Type B pancreatic cell (in vitro differentiated cells): ENCODE measurements at places on chromosomes 6 and 20.

GRCh38 chr6:69784595-69785377 lies 12.0 kb downstream of the LMBRD1 start:
- no peak overlapping the region for H3K4me3 ChIP-seq
- DNase-seq = no peak
- no peaks in the 10 kb centered on the region for H3K27me3 ChIP-seq
- peaks cover 6% of the 10 kb centered on the region for H3K4me1 ChIP-seq

DNA sequence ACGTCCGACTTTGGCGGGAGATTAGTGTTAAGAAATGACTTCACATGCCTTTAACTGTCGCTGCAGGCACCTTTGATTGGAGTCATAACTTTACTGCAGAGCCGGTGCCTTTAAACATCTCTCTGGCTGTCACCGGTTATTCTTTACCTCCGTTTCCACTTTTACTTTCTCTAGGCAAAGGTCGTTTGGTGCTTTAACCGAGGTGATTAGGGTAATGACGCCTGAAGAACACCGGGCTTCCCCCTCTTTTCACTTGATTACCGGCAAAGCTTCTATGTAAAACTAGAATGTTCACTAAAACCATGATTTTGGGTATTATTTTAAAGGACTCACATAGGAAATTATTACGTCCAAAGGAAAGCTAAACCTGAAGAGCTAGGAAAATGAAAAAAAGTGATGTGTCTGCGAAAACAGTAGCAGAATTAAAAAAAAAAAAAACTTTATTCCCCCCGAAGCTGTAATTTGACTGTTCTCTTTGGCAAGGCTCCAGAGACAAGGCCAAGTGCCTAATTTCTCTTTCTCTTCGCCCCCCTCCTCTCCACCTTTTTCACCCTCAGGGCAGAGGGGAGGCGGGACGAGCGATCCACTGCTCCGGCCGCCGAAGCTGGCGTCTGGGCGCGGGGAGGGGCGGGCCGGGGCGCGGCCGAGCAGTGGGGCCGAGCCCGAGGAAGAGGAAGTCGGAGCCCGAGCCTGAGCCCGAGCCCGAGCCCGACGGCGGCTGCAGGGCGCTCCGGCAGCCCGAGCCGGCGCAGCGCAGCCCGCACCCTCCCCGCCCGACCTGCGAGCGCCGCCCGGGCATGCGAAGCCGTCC lies at the start of gene PLEKHG1:
TSS of gene PLEKHG1 (plus strand) at position 687 of the 811 bp plus-strand sequence. CDS start 133,797 bp downstream, outside the sequence.
- peaks cover 46% of the 10 kb centered on the region for H3K4me1 ChIP-seq
- H3K27ac ChIP-seq = peak within 1 kb of the TSS; percentile 87
- DNase-seq = peak; percentile 84

DNA sequence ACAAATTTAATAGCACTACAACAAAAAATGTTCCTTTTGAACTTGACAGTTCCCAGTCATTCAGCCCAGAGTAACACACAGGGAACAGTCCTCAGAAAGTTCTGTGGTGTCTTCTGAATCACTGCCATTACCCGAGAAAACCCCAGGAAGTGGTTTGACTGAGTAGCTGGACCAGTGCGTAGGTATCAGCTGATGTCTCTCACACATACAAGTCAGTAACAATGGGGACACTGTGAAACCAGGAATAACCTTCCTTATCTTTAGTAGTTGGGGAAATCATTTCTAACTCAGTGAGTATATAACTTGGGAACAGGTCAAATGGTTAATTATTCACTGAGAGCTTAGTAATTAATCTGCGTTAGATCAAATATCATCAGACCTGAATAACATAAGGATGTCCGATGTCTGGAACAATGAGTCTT lies 73.1 kb downstream of the HIVEP2 start:
- no peak overlapping the region for H3K4me3 ChIP-seq
- peak overlapping the region; percentile 7 for H3K27ac ChIP-seq
- H3K27me3 ChIP-seq = no peaks in the 10 kb centered on the region
- no peaks in the 10 kb centered on the region for H3K36me3 ChIP-seq
- H3K4me1 ChIP-seq = peaks cover 13% of the 10 kb centered on the region
- DNase-seq = no peak

DNA sequence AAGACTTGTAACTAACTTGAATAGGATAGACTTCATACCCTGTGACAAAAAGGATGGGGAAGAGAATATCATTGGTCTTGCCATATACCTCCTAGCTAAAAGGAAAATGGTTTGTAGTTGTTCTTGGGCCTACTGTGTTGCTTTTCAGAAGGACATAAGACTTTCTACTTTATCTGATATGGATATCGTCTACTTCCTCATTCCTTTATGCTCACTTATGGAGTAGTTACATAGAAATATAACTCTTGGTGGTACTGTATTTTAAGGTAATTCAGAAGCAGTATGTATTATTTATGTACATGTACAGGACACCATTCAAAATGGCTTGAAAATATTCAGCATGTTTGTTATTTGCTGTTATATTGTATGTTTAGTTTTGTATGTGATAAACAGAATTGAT lies 8.0 kb downstream of the FAM217B start:
- peak overlapping the region; percentile 50 for H3K27ac ChIP-seq
- DNase-seq = no peak
- no peaks in the 10 kb centered on the region for H3K27me3 ChIP-seq
- no peaks in the 10 kb centered on the region for H3K36me3 ChIP-seq
- H3K4me3 ChIP-seq = no peak overlapping the region
- H3K4me1 ChIP-seq = peaks cover 31% of the 10 kb centered on the region

GRCh38 chr6:154733183-154733625 lies at the start of gene SCAF8:
TSS of gene SCAF8 (plus strand) at chr6:154733416. CDS start at chr6:154733901, 485 bp downstream.
- no peaks in the 10 kb centered on the region for H3K27me3 ChIP-seq
- H3K27ac ChIP-seq = peak within 1 kb of the TSS; percentile 96
- no peaks in the 10 kb centered on the region for H3K36me3 ChIP-seq

DNA sequence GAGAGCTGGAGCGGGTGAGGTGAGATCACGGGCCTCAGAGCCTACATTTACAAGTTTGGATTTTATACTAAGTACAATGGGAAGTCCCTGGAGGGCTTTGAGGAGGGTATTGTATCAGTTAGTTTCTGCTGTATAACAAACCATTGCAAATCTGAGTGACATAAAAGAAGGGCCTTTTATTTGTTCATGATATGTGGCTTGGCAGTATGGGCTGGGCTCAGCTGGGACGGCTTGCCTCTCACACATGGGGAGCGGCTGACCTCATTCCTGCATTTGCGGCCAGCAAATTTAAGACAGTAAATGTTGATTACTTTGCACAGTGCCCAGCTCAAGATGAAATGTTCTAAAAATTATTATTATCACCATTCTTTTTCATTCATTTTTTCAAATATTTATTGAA lies 21.7 kb downstream of the GDAP1L1 start:
- H3K4me1 ChIP-seq = no peaks in the 10 kb centered on the region
- H3K36me3 ChIP-seq = no peaks in the 10 kb centered on the region
- peaks cover 4% of the 10 kb centered on the region for H3K27me3 ChIP-seq
- no peak overlapping the region for H3K4me3 ChIP-seq
- no peak for DNase-seq

DNA sequence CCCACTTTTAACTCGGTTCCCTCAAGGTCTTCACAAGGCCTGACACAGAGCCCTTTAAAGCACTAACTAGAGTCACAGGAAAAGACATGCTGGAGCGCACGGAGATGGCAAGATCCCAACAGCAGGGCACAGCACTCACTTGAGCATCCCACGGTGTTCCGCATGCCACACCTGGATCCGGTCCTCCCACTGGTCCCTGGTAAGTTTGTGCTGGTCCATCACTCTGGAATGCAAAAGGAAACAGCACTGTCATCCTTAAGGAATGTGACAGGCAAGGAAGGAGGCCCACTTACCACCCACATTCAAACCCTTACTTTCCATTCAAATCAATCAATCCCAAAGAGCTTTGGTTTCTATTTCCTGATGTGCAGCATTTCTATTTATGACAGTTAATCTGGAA lies 34.7 kb downstream of the EZR start:
- peak overlapping the region; percentile 79 for H3K27ac ChIP-seq
- no peak overlapping the region for H3K4me3 ChIP-seq
- peaks cover 42% of the 10 kb centered on the region for H3K36me3 ChIP-seq
- H3K4me1 ChIP-seq = peaks cover 16% of the 10 kb centered on the region

DNA sequence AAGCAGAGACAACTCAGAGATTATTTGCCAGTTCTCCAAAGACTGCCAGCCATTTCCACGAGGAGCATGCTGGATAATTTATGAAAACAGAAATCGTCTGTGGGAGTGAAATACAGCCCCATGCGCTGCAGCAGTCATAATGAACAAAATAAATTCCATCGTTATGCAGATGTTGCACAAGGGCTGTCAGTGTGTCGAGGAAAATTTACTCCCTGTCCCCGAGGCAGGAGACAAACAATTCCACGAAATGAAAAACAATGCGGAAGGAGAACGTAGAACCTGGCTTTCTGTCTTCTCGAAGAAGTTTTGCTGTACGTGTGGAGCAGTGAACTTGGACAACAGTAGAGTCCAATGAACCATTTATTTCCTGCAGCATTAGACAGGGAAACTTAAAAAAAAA lies 399.4 kb downstream of the CD83 start:
- no peak overlapping the region for H3K4me3 ChIP-seq
- H3K4me1 ChIP-seq = peaks cover 43% of the 10 kb centered on the region
- no peak overlapping the region for H3K27ac ChIP-seq
- H3K27me3 ChIP-seq = no peaks in the 10 kb centered on the region
- no peak for DNase-seq

DNA sequence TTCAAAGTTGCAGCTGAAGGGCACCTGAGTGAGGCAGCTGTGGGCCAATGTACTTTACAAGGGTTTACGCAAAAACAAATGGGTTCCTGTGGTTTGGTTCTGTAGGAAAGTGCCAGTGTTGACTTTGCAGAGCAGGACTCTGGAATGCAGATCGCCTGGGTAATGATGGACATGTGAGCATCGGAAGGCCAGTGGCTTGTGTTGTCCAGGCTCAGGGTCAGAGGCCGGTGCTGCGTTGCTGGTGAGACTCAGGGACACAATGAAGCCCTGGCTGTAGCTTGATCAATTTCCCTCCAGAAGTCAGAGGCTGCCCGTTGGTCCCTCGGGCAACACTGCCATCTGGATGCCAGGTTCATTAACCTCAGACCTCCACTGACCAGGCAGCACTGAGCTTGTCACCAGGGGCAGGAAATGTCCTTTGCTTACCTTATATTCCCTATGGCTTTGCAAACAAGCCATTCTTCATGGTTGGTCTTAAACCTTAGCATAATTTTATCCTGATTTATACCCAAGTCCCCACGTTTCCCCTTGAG lies 753.4 kb downstream of the QKI start:
- H3K36me3 ChIP-seq = no peaks in the 10 kb centered on the region
- no peak overlapping the region for H3K4me3 ChIP-seq
- H3K27me3 ChIP-seq = no peaks in the 10 kb centered on the region
- no peak overlapping the region for H3K27ac ChIP-seq
- DNase-seq = no peak
- H3K4me1 ChIP-seq = no peaks in the 10 kb centered on the region

DNA sequence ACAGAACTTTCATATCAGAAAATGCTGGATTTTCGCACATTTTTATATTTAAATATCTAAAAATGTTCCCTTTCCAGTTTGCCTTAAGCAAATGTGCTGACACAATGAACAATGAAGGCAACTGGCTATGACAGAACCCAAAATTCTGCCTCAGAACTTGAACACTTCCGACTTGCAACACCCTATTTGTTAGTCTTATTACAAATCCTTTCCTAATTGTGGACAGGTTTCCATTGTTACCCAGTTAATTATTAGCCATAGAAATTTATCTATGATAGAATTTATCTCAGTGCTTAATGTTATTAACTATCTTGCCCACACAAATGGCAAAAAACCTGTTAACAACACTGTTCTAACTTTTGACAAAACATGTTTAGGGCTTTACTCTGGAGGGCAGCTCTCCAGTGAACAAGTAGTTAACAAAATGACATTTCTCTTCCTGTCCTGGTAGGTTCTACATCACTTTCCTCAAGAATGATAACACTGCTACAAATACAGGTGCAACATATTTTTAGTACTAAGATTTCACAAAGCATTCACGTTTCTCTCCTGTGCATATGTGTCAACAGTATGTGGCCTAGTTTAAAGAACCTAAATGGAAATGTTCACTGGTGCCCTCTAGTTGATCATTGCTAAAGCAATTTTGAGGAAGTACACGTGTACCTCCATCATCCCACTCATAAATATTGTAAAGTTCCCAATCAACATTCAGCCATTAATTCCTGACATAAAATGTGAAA lies 58.4 kb downstream of the HIVEP2 start:
- no peaks in the 10 kb centered on the region for H3K36me3 ChIP-seq
- peak overlapping the region; percentile 82 for H3K27ac ChIP-seq
- peak overlapping the region; percentile 10 for H3K4me3 ChIP-seq
- DNase-seq = no peak
- H3K27me3 ChIP-seq = no peaks in the 10 kb centered on the region

- H3K36me3 ChIP-seq = no peaks in the 10 kb centered on the region
- peaks cover 8% of the 10 kb centered on the region for H3K27me3 ChIP-seq
- H3K27ac ChIP-seq = peak overlapping the region; percentile 19
- DNase-seq = no peak
- H3K4me3 ChIP-seq = peak overlapping the region; percentile 76
These were observed 23.6 kb downstream of the PKHD1 start for GRCh38 chr6:52063584-52064344.

- H3K4me1 ChIP-seq = peaks cover 16% of the 10 kb centered on the region
- peak overlapping the region; percentile 5 for H3K27ac ChIP-seq
- H3K4me3 ChIP-seq = no peak overlapping the region
These were observed 373.2 kb downstream of the TAF4 start for GRCh38 chr20:61692479-61692878.

DNA sequence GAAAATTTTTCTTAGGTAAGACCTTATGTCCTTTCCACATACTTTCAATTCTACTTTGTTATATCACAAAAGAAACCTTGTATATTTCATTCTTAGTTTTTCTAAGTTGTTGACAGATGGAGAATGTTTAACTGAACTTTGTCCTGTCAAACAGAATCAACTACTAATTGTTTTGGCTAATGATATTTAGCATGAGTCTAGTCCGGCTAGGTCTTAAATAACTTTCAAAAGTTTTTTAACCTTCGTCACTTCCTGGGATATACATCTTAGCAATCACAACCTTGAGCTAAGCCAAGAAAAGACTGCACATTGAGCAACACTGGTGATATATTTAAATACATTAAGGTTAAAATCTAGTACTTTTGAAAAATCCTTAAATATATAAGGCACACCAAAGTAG lies 62.9 kb upstream of the RUNX2 start:
- H3K4me1 ChIP-seq = no peaks in the 10 kb centered on the region
- DNase-seq = no peak
- H3K27me3 ChIP-seq = no peaks in the 10 kb centered on the region
- H3K4me3 ChIP-seq = no peak overlapping the region

DNA sequence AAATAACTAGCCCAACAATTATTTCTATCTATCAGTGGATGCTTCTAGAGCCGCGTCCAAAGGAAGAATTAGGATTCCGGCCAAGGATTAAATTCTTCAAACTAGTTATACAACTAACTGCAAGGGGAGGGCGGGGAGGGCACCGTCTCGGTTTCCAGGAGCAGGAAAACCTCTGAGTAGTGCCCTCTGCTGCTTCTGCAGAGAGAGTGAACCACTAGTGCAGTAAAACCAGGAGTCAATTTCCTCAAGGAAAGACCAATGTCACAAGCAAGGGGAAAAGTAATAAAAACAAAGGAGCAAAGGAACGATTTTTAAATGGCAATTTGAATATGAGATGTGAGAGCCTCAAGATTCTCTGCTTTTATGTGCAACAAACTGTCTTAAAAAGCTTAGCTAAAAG lies 16.5 kb upstream of the UBE2J1 start:
- H3K36me3 ChIP-seq = no peaks in the 10 kb centered on the region
- no peak overlapping the region for H3K4me3 ChIP-seq
- no peaks in the 10 kb centered on the region for H3K27me3 ChIP-seq
- H3K27ac ChIP-seq = no peak overlapping the region
- H3K4me1 ChIP-seq = peaks cover 9% of the 10 kb centered on the region

- H3K27me3 ChIP-seq = no peaks in the 10 kb centered on the region
- H3K4me1 ChIP-seq = no peaks in the 10 kb centered on the region
- H3K27ac ChIP-seq = peak overlapping the region; percentile 32
- no peak overlapping the region for H3K4me3 ChIP-seq
These were observed 22.5 kb upstream of the RNGTT start for GRCh38 chr6:88985901-88986300.
